Mesothelial cell of epicardium (in vitro differentiated cells): ENCODE measurements at places on chromosomes 6 and 20. TPM values are rescaled to one million over a fixed set of nuclear protein-coding genes. Genes with fewer than 3 reads are reported as not detected.

DNA sequence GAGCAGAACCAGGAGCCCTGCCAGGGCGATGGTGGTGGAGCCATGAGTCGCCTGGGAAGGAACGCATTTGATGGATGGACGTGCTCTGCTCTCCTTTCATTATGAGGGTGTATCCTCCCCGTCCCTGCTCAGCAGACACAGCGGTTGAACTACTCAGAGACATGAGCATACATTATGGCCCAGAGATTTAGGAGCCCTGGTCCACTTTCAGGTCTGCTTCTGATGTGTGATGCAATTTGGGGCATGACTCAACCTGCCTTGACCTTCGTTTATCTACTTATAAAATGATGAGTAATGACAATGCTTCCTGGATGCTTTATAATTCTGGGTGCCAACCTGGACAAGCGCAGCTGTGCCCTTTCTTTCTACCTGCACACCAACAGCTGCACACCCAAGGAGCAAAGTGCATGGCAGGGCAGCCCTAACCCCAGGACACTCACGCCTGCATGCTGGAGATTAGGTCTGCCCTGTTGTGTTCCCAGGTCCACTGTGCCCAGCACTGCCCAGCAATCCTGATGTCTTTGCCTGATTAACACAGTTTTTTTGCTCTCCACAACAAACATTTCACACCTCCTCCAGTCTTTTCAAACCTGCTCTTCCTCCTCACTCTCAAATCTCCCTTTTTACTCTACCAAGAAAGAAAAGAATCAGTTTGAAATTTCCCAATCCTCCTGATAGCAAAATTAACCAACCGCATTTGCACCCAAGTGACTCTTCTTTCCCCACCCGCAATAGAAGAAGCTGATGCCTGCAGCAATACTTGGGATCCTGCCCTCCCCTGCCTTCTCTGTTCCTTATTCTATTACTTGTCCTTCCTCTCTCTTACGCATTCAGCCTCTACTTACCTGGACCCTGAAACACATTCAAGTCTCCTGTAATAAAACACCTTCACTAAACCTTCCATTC lies 81.2 kb downstream of the EZR start:
- no peak for DNase-seq

DNA sequence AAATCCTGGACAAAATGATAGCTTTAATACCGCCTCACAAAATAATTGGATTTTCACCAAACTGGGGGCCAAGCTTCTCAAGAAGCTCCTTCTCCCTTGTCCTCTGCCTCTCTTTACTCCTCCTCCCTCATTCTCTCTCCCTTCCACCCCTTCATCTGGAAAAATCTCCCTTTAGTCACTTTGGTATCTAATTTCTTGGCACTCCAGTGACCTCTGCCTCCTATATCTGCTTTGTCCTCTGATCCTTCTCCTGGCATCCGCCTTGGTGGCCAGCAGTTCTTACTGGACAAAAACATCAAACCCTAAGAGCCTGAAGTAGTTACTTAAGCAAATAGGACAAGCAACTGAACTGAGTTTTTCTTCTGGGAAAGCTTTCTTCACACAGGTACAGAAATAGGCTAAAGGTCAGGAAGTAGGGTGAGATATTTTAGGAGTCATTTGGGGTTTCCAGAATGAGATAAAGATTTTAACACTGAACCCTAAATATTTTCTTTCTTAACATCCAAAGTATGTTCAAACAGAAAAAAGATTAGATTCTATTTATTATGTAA lies 220.7 kb downstream of the ARHGAP18 start:
- no peak for DNase-seq

DNA sequence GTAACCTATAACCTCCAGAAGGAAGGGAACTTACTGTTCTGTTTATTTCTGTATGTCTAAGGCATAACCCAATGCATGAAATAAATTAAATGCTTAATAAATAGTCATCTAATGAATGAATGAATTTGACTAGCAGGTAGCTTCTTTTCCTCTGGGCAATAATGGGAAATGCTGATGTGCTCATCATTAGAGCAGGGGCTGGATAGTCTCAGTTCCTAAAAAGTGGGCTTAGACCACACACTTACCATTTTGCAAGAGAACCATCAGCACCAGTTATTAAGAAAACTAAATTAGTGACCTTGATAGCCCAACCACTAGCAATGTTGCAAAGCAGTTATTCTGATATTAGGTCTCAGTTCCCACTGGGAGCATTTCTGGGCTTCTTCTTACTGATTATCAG lies 449.7 kb downstream of the CDC5L start:
- DNase-seq, result no peak

DNA sequence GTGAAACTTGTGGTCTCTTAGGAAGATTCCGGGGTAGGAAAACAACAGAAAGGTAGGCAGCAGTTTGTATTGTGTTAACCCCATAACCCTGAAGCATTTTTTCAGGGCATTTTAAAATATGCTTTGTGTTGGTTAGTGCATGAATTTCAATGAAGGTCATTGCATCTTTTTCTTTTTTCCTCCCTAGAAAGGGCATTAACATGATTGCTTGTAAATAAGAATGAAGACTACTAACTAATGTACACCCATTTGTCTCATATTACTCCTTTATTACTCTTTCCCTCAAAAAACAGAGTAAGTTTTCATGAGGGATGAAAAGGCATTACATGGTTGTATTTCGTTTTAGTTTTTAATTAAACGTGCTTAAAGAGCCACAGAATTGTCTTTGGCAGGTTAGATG lies 141.4 kb downstream of the OGFRL1 start:
- no peak for DNase-seq

- DNase-seq, result no peak
These were observed 11.7 kb upstream of the HLA-DQB2 start for GRCh38 chr6:32775071-32775470.

- DNase-seq, result no peak
These were observed 13.3 kb upstream of the DNAJC5 start for GRCh38 chr20:63881451-63882226.

DNA sequence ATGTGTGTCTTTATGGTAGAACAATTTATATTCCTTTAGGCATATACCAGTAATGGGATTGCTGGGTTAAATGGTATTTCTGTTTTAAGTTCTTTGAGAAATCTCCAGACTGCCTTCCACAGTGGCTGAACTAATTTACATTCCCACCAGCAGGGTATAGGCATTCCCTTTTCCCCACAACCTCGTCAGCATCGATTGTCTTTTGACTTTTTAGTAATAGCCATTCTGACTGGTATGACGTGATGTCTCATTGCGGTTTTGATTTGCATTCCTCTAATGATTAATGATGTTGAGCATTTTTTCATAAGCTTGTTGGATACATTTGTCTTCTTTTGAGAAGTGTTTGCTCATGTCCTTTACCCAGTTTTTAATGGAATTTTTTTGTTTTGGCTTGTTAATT lies 5.3 kb upstream of the TASP1 start:
- DNase-seq, result no peak

GRCh38 chr6:130696806-130697205 lies 130.4 kb upstream of the SMLR1 start:
- DNase-seq, result no peak

DNA sequence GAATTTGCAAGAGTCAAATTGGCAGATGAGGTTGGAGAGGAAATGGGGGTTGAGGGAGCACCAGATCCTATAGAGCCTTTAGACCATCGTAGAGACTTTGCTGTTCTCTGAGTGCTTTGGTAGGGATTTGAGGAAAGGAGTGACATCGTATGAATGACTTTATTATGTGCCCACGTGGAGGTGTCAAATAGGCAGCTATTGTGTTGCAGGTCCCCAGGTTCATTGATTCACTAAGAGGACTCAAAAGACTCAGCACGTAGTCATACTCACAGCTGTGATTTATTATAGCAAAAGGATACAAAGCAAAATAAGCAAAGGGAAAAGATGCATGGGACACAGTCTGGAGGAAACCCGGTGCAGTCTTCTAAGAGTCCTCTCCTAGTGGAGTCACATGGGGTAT lies 2.2 kb downstream of the MTRES1 start:
- no peak for DNase-seq

DNA sequence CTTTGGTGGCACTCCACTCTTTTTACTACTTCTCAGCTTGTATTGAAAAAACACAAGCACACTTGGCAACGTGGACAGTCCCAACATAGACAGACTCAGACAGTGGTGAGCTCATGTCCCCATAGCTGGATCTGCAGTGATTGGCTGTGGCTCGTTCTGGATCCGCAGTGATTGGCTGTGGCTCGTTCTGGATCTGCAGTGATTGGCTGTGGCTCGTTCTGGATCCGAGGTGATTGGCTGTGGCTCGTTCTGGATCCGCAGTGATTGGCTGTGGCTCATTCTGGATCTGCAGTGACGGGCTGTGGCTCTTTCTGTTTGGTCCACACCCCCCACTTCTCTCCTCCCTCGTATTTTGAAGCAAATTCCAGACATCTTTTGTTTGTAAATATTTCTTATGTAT lies 28.0 kb downstream of the OSBPL2 start:
- DNase-seq, result no peak

The GPR6 gene
- not detected in 3 replicates for total RNA-seq

The GRM4 gene
- total RNA-seq, result 0.22 to 0.47 TPM (median 0.27 TPM) in 3 replicates

The PAQR8 gene
- 9.5 to 9.7 TPM (median 9.5 TPM) in 3 replicates for total RNA-seq

The TRIM15 gene
- total RNA-seq, result not detected in 3 replicates

The PRRT1 gene
- 3.0 to 4.5 TPM (median 3.4 TPM) in 3 replicates for total RNA-seq

The FILIP1 gene
- 9.7 to 11.3 TPM (median 10.4 TPM) in 3 replicates for total RNA-seq

The EEF1E1 gene
- 31.1 to 34.0 TPM (median 32.4 TPM) in 3 replicates for total RNA-seq

The MCHR2 gene
- total RNA-seq, result not detected in 3 replicates
